CD4-positive, alpha-beta T cell treated with Interleukin-4 for 4 hours (primary cell): ENCODE measurements at places on chromosomes 5 and 9.

DNA sequence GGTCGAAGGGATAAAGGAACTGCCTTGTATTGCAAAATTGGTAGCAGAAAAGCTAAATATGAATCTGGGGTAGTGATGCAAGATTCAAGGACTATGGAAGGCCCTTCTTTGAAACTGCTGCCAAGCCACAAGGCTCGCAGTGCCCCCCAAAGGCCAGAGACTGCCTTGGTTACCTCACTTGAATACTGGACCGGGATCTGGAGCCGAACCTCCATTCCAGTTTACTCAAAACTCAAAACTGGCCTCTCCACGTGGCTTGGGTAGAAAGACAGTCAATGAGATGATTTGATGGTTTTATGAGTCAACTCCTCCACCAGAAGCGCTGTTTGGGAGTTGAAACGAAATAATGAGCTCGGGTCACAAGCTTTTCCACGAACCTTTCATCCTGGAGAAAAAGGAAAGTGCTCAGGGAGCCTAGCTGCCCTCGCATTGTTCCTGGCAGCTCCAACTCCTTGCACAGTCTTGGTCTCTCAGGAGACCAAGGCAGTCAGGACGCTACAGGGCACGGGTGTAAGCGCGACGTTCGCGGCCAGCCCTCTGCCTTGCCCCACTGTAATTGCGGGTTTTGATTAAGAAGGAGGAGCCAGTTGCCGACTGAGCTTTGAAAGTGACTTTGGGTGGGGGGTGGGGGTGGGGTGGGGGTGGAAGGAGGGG lies 2.8 kb downstream of the ST8SIA4 start:
- DNase-seq, result peak; percentile 59

DNA sequence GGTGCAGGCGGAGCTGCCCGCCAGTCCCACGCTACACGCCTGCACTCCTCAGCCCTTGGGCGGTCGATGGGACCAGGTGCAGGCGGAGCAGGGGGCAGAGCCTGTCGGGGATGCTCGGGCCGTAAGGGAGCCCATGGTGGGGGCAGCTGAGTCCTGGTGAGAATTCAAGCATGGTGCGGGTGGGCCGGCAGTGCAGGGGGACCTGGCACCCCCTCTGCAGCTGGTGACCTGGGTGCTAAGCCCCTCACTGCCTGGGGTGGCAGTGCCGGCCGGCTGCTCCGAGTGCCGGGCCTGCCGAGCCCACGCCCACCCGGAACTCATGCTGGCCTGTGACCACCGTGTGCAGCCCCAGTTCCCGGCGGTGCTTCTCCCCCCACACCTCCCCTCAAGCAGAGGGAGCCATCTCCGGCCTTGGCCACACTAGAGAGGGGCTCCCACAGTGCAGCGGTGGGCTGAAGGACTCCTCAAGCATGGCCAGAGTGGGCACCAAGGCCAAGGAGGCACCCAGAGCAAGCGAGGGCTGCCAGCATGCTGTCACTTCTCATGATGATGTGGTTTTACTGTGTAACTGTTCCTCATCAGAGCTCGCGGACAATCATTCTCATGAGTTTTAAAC lies 228.9 kb upstream of the CDH9 start:
- no peak for DNase-seq

- DNase-seq, result no peak
Observed at GRCh38 chr5:169149317-169149716, 151.6 kb downstream of the SLIT3 start.

GRCh38 chr5:18299166-18299565 lies 664.9 kb downstream of the TAF11L14 start:
- DNase-seq, result no peak

DNA sequence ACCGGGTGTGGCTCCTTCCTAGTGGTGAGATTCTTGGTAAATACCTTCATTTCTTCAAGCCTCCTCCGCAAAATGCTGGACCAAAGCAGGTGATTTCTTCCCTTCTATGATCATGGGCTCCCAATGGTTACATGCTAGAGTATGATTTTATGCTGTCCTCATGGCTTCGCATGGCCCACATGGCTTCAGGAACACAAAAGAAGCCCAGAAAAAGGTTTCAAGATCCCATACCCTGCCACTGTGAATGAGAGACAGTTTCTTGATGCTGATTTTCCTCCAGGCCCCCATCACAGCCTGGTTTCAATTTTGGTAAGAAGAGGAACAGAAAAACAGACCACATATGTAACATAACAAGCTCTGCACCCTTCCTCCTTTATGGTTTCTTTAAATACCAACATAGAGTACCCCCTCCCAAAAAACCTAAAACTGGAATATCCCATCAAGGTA lies 2.4 kb upstream of the RXFP3 start:
- DNase-seq, result no peak

DNA sequence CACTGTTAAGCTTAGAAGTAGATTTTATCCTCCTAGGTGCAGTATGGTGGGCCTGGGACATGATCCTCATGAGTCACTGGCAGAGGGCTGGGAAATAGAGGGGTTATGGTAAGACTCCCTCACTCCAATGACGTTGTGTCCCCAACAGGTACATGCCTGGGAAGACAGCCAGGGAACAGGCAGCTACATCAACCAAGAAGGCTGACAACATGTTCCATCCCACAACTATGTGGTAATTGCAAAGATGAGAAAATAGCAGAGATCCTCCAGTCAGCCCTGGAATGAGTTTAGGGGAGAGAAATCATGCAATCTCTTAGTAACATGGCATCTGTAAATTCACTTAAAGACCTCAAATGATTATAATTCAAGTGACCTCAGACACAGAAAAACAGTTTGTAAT lies 114.4 kb upstream of the LIFR start:
- DNase-seq, result no peak
